ENCODE measurements at places on chromosomes 12 and 14.

- DNase-seq, result no peak
Measured at GRCh38 chr12:120680165-120680738, 6.7 kb upstream of the MLEC start.

DNA sequence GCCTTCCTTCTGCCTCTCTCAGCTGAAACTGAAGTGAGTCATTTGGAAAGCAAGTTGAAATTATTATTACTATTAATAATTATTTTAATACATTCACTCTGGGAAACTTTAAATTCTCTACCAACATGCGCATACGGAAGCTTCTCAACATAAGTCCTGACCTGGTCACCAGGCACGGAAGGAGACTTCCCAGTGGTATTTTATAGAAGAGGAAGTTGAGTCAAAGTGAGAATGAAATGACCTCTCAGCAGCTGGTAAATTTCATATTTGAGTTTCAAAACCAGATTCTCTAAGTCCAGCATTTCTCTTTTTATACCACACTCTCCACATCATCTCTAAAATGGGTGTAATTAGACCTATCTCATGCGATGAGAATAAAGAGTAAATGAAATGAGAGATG lies 747.4 kb downstream of the VRK1 start:
- DNase-seq, result no peak

DNA sequence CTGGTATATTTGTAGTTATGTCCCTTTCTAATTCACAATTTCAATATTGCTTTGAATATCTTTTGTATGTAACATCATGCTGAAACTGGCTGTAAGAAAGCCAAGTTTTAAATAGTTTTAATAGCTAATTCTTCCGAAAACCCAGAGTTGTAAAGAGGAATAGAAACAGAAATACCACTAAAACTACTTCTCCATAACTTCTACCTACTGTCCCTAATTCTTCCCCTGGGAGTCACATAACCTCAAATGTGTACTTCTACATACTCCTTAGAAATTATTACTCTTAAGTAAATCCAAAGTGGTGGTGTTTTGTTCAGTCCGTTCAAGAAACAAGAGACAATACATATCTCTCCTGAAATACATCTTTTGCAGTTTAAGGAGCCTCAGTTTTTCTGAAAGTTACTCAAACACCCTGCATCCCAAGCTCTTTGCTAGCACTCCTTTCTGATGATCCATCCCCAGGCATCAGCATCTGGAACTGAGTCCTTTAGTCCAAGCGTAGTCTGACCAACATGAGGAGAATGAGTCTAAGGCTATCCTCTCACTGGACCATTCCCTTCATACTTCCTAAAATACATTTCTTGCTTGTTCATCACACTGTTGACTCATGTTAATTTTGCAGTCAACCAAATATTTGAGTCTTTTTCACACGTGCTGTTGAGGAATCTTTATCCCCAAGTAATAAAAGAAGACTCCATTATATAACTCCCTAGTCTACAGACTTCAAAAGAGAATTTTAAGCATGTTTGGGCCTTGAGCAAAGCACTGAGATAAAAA lies 214.3 kb upstream of the NUDT4 start:
- no peak for DNase-seq

GRCh38 chr12:14934511-14934910 lies 3.8 kb downstream of the ERP27 start:
- DNase-seq, result no peak

DNA sequence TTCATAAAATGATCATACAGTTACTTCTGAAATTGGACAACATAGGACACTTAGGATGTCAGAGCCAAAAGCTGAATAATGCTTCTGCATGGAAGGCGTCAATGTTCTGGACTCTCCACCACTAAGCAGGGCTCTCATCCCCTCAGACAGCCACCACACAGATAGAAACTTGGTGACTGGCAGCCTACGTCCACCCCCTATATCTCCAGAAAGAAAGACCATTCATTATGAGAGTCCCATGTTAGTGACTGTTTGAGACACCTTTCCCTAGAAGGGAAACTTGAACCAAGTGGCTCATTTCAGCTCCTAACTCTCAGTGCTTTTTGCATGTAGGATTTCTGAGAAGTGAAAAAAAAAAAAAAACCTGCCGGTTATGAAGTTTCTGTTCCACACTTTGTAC lies 251.0 kb upstream of the FKBP4 start:
- DNase-seq, result no peak

GRCh38 chr12:92488735-92489134 lies 214.1 kb upstream of the PLEKHG7 start:
- DNase-seq, result no peak

- no peak for DNase-seq
Measured at GRCh38 chr14:104580961-104581360, 1.4 kb downstream of the C14orf180 start.

GRCh38 chr14:98138666-98139065 lies 1133.3 kb downstream of the BCL11B start:
- peak; percentile 39 for DNase-seq

DNA sequence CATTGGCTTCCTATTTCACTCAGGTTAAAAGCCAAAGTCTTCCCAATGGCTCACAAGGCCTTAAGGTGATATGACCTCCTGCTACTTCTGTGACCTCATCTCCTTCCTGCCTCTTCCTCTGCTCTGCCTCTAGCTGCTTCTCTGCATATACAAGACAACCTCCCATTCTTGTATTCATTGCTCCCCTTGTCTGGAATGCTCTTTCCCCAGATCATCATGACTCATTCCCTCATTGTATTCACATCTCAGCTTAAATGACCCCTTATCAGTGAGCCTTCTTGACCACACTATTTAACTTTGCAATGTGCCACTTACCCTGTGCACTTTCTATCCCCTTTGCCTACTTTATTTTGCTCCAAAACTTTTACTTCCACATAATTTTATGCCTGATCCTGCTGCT lies 90.2 kb downstream of the PPP1R12A start:
- DNase-seq, result no peak

DNA sequence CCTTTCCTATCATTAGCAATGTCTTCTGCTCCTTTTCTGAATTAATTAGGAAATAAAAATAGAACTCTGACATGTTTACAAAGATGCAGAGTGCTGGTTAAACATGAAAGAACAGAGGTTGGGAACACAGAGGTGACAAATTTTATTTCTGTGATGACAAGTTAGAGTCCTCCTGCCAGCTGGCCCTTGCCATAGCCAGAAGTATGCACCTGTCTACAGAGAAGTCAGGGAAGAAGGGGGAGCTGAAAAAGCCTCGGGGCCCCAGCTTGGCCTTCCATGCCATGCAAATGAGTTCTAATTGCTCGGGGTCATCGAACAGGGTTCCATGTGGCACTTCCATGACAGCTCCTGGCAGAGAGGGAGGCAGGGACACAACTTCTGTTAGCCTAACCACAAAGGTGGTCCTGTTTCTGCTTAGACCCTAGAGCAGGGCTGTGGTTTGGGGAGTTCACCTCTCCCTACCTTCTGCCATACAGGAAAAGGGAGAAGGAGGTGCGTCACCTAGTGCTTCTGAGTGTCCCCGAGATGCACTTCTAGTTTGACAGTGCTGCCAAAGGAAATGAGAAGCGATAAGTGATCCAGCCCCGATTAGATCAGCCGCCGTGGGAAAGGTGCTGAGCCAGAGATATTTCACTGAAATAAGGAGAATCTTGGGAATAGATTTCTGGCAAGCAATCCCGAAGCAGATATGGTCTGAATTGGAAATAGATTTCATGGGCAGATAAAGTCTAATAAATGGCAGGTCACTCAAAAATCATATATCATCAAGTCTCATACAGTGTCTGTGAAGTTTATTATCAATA lies 155.8 kb upstream of the FOXN3 start:
- DNase-seq, result no peak

DNA sequence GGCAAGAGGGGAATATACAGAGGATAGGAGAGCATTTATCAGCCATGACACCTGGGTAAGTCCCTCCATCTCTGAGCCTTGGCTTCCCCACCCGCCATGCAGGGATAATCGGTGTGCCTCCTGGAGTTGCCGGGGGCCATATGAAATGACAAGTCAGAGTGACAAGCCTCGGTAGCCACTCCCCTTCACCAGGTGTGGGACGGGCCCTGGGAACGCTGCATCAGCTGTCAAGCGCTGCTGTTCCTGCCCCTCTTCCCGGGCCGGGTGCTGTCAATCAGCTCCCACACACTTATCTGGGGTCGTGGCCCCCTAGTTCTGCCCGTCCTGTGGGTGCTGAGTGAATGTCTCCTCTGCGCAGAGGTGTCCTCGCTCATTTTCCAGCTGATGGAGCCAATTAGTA lies 57.2 kb downstream of the MVK start:
- DNase-seq, result no peak

- no peak for DNase-seq
Measured at GRCh38 chr12:107277855-107278254, 184.5 kb upstream of the CRY1 start.

- no peak for DNase-seq
Measured at GRCh38 chr12:85322715-85323114, 42.7 kb downstream of the ALX1 start.

- DNase-seq, result no peak
Measured at GRCh38 chr12:103586791-103587370, at the start of gene STAB2. STAB2 (plus strand) TSS chr12:103587273; CDS start chr12:103587477, 204 bp downstream.

DNA sequence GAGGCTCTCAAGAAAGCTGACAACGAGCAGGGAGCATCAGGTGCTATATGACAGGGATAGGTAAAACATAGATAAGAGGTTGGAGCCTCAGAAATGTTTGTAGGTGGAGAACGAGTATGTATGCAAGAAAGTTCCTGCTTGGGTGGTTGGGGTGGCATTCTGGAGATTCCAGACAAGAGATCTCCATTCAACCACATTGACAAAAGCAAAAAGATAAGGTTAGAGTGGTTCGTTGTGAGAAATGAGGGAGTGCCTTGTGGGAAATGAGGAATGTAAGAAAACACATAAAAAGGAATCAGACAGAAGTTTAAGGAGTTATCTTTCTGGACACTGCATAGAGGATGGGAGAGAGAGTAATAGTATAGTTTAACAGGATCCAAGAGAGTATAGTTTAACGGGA lies 290.3 kb downstream of the DPF3 start:
- DNase-seq, result no peak

GRCh38 chr14:101705733-101706508 lies 55.6 kb upstream of the PPP2R5C start:
- DNase-seq, result no peak

DNA sequence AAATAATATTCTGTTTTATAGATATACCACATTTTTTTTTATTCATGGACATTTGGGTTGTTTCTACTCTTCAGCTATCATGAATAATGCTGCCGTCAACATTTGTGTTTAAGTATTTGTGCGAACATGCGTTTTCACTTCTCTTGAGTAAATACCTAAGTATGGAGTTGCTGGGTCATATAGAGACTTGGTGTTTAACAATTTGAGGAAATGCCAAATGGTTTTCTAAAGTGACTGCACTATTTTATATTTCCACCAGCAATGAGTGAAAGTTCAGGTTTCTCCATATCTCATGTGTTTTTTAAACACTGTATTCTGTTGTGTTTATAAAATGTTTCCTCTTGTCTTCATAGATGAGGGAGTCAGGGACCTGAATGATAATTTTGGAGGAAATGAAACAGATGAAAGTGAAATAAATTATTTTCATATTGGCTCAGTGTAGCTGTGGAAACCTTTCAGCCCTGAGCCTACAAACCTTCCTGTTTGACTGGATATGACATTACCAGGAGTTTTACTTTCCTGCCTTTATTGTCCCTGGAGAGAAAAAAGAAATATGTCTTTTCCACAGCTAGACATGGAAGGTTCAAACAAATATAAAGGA lies 26.3 kb downstream of the DAAM1 start:
- DNase-seq, result no peak

- no peak for DNase-seq
Measured at GRCh38 chr14:51432302-51432948, 192.4 kb downstream of the TMX1 start.

DNA sequence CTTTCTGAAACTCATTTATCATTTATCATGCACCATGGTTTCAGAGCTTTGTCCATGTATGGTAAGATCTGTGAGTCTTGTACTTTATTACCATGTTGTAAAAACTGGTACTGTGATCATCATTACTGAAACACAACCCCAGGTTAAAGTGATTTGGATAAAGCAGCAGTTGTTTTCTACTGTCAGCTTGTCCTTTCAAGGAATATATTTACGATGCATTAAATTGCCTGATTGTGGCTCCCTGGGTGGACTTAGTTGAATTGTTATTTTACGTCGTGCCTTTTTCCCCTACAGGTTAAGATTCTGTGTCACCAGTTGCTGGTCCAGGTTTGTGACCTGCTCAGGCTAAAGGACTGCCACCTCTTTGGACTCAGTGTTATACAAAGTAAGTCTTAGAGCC lies 46.1 kb downstream of the FRMD6 start:
- DNase-seq, result no peak

- DNase-seq, result no peak
Measured at GRCh38 chr12:116266631-116267349, 10.7 kb downstream of the MED13L start.

GRCh38 chr12:6084261-6084968 lies 40.1 kb downstream of the VWF start:
- no peak for DNase-seq

GRCh38 chr12:66025477-66025876 lies 105.1 kb downstream of the LLPH start:
- no peak for DNase-seq

- DNase-seq, result no peak
Measured at GRCh38 chr14:65228956-65229747, 126.8 kb upstream of the MAX start.

DNA sequence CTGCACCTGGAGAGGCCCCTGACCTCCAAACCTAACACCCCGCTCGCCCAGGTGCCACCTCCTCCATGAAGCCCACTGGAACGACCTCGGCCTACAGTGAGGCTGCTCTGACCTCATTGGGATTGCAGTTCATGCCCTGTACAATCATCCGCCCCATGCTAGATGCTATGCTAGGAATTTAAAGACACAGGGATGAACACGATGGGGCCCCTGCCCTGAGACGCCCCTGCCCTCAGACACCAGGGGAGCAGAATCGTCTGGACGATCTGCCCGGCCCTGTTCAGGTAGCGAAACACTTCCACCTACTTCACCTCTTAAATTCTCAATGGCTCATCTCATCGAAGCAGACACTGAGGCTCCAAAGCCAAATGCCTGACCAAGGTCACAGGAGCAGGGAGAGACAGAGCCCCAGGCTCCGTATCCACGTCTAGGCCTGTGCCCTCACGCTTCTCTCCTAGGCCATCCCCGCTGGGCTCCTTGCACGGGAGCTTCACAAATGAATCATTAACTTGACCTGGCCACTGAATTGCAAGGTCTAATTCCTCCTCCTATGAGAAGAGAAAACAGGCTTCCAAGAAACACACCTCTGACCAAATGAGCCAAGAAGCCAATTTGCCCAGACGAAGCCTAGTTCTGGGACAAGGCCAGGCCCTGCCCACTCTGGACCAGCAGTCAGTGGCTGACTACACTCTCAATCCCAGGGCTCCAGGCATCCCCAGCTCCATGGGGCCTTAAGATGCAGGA lies 35.2 kb downstream of the SCARB1 start:
- DNase-seq, result no peak

All from activated CD4-positive, alpha-beta T cell treated with anti-CD3 and anti-CD28 coated beads for 24 hours (primary cell).